Stimulated activated CD4-positive, alpha-beta T cell treated with anti-CD3 and anti-CD28 coated beads, Interleukin-1b, Interleukin-23, amount 100 ng/mL, for 1 hour (primary cell): ENCODE measurements at places on chromosomes 13 and 19.

GRCh38 chr19:49151267-49152118 is 3.7 kb downstream of the HRC start:
- no peak for DNase-seq

DNA sequence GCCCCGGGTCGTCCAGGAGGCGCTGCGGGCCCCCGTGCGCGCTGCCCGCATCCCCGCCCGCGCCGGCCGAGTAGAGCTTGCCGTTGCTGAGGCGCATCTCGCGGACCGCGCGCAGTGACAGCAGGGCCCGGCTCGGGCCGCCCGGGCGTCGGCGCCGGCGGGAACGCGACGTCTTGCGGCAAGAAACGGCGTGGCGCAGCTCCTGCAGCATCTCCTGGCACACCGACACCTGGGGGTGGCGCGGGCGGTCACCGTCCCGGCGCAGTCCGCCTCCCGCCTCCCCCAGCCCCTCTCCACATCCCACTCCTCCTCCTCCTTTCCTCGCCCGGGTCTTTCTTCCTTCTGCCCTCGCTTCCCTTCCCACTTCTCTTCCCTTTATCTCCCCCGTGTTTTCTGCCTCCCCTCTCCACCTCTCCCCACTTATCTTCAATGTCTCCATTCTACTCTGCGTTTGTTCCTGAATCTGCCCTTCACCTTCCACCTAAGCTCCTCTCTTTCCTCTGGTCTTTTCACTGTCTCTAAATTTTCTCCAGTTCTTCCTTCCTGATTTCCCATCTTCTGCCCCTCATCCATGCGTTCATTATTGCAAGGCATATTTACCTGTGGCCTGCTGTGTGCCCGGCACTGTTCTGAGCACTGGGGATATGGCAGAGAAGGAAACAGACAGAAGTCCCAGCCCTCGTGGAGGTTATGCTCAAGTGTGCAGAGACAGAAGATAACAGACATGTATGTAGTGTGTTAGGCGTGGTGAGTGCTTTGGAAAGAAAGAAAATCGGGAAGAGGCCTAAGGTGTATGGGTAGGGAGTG is 5.2 kb upstream of the ATP1A3 start:
- no peak for DNase-seq

DNA sequence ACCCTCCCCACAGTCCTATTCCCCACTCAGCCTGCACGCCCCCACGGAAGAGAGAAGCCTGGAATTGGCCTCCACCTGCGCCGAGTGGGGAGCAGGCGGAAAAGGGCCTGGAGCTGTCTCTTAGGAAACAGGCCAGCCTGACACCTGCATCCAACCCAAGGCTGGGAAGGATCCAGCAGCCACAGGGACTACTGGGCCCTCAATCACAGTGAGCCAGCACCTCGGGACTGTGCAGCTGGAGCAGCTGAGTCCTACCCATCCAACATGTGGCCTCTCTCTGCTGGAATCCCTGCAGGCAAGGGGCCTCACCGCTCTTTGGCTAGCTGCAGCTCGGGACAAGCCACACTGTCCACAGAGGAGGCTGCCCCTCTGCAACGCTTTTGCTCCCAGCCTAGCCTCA is 8.3 kb upstream of the EPHX3 start:
- no peak for DNase-seq

GRCh38 chr13:34145061-34145460 is 327.1 kb downstream of the RFC3 start:
- no peak for DNase-seq

GRCh38 chr13:77896977-77897376 is 21.7 kb downstream of the EDNRB start:
- DNase-seq = no peak

DNA sequence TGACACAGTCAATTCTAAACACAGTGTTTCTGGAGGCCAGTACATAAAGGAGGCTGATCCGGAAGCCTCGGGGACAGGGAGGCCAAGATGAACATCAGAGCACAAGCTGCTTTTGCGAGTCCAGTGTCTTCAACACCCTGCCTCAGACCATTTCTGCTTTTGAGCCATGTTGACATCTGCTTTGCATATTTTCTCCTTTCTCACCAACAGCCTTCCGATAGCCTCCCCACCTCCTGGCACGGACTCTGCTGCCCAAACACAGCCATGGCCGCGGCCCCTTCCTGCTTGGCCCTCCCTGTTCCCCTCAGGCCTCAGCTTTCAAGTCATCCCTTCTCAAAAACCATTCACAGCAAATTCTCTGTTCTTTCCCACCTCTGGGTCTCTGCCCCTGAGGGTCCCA is 3.6 kb downstream of the LRRC25 start:
- no peak for DNase-seq

- no peak for DNase-seq
Measured at GRCh38 chr19:19269952-19270694, 3.0 kb downstream of the TM6SF2 start.

- DNase-seq = no peak
Measured at GRCh38 chr19:35223084-35223790, 5.3 kb downstream of the FAM187B start.

DNA sequence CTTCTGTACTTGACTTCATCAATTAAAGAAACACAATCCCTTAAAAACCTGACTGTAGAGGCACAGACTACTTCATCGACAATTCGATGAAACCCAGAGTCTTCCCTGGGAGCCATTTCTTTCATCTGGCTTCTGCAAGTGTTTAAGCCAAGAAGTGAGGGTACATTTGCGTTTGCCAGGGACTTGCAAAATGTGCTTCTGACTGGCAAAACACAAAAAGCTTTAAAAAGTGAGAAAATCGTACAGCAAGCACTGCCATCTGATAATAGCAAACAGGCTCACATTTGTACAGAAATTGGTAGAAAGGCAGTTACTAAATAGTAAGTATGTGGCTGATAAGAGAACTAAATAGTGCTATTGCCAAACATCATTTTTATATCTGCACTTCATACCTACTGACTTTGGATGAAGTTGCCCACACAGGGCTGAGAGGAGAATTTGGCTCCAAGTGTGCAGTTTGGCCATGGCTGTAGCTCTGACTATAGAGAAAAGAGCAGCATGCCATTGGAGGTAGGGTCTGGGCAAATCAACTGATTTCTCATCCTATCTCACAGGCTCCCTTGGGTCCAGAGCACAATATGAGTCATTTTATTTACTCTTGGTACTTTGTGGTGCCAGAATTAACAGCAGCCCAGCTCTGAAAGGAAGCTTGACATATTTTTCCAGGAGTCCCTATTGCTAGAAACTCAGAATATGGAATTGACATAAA is 358.1 kb downstream of the OXGR1 start:
- no peak for DNase-seq

DNA sequence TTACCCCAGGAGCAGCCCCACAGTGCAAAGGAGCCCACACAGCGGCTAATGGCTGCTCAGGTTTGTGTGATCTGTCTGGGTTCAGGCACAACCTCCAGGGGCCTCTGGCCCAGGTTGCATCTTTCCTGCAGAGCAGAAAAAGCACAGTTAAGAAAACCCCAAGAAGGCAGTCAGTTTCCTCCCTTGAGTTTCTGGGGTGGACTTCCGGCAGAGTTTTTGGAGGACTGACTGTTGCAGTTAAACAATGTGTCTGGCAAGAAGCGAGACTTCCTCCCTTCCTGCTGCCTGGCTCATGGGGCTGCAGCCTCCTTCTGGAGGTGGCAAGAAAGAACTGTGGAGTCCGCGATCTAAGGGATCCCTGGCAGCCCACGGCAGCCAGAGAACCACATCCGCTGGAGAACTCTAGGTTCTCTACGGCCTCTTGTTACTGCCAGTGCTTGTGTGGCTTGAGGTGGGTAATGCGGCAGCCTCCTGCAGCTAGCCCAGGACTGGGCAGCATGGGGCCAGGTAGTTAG is 114.4 kb downstream of the ZDHHC20 start:
- no peak for DNase-seq

GRCh38 chr13:76820759-76821158 is 65.4 kb downstream of the KCTD12 start:
- DNase-seq = no peak

DNA sequence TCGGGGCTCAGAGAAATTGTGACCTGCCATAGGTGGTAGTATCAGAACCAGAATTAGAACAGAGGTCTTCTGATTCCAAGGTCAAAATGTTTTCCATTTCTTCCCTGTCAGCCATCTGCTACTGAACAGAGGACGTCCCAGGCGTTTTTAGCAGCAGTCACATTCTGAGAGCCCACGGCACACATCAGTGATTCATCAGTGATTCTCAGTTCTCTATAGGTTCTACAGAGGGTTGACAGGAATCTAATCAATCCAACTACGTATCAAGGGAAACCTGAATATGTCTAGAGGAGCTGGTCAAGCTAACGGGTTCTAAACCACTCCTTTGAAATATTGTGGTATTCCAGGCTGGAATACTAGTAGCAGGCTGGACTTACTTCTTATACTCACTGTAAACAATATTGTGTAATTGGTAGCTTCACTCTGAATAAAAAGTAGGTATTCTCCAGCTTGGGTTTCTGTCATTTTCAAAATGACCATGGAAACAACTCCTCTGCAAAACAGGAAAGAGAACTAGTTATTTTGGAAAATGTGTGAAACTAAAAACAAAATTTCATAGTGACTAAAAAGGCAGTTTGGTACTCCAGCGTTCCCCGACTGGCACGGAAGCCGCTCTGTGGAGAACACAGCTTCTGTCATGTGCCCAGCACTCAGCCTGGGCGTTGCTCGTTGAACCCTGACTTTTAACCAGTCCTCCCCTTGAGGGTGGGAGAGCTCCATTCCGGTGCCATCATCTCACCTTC is 43.2 kb downstream of the FLT3 start:
- no peak for DNase-seq

- DNase-seq = no peak
Measured at GRCh38 chr19:48330012-48330681, 4.8 kb downstream of the EMP3 start.

GRCh38 chr19:50844296-50844935 is 10.3 kb upstream of the KLK3 start:
- DNase-seq = no peak

- DNase-seq = no peak
Measured at GRCh38 chr13:113559061-113559460, 25.5 kb upstream of the TFDP1 start.

GRCh38 chr13:52936806-52937205 is 88.4 kb upstream of the PCDH8 start:
- DNase-seq = no peak

DNA sequence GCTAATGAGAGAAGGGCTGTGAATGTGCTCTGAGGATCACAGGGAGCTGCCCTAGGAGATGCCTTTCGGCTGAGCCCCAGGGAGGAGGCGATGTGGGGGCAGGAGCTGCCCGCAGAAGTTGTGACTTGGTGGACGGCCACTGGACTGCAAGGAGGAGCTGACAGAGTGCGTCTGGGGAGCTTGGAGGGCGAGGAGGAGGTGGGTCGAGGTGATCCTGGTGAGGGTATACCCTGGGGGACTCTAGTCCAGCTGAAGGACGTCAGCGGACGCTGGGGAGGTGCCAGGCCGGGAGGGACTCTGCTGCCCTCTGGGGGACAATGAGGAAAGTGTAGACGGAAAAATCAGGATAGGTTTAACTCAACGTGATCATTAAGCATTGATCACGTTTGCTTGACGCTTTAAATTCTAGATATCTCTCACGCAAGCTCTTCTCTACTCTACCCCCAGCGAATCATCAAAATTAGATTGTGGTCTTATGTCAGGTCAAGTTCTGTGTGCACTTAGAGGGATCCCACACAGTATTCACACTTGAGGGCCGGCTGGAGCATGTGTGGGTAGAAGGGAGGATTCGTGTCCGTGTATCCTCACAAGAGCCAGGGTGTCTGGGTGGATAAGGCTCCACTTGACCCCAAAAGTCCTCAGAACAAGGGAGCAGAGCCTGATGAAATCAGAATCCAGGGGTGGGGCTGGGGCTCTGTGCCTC is 3.3 kb upstream of the CEACAM7 start:
- no peak for DNase-seq

GRCh38 chr13:30905932-30906383 is at the start of gene MEDAG:
Gene MEDAG (plus strand): TSS chr13:30906271. CDS start chr13:30906516, 245 bp downstream.
- no peak for DNase-seq
